IPS DF 19.7 (cell line): ENCODE measurements at places on chromosomes 4 and X.

DNA sequence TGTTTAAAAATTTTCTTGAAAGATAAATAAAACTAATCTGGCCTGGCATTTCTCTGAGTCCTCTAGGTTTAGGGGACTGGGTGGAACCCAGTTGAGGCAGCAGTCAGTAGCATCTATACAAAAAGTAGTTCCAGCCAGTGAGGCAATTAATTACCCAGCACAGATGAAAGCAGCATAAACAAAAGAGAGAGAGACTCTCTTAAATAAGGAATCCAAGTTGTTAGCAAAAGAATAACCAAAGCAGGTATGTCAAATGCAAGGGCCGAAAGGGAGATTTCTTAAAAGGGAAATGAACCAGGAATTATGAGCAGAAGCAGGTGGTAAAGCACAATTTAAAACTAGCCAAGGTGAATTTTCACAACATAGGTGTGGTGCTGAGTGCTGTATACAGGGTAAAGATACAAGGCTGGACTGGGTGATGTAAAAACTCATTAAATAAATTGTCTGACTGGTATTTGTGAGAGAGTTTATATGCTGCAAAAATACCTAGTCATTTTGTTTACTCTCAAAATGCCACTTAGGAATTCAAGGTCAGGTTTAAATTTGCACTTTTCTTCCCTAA, 94.6 kb upstream of the GALNT7 start:
- peak; percentile 83 for DNase-seq

DNA sequence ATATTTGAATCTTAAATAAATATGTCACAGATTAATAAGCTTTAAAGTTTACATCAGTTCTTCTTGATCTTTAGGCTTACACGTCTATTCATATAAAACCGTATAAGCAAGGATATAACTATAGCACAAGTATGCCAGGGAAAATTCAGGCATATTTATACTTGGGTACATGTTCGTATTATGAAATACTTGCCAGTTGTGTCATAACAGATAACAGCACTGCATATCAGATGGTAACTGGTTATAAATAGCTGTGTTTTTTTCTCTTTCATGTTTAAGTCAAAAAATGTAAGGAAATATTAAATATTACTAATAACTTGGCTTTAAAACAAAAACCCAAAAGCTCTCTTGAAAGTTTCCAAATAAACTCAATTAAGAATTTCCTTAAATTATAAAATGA, 17.5 kb downstream of the BRWD3 start:
- no peak for DNase-seq

GRCh38 chr4:78645853-78646757, 94.5 kb downstream of the ANXA3 start:
- DNase-seq, result no peak

DNA sequence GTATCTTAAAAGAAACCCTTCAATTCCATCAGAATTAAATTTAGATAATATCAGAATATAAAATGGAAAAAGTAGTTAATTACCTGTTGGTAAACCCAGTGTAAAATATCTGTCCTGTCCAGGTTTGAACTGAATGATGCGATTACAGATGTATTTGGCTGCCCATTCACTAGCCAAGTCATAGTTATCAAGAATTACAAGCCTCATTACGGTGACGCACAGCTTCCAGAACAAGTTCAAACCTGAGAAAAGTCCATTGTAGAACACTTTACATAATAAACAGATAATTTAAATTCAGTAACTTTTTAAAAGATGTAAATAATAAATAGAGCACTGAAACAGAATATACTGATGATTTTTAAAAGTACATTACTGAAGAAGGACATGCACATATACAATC, 4.4 kb downstream of the GNPDA2 start:
- DNase-seq, result no peak

DNA sequence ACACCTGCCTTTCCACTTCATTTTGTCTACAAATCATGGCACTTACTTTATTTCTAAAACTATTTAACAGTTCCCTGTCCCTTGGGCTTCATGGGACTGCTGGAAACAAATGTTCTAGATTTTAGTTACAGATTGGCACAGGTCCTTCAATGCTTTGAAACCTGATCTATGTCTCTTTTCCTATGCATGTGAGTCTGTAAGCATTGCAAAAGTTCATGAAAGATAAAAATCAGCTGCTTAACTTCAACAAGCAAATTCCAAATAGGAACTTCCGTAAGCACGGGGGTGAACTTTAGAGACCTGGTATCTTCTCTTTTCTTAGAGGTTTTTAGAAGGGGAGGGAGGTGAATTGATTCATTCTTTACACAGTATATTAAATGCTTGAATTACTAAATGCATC, 9.5 kb downstream of the LGI2 start:
- no peak for DNase-seq

- DNase-seq, result no peak
These were observed 118.3 kb downstream of the TMA16 start for GRCh38 chr4:163612762-163613161.

DNA sequence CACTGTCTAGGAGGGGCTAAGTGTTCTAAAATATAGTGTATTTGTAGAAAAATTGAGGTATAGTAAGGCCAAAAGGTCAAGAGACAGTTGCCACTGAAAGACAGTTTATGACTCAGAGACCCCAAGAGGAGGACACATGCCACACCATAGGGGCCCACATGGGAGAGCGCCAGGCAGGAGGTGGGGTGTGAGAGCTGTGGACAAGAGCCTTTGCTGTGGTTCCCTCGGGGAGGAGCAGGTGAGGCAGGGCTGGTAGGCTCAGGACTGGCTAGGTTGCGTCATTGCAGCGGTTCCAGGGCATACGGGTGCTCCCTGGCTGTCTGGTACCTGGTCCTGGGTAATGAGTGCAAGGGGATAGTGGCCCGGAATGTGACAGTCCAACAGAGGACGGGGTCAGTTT, 37.6 kb downstream of the CCNQ start:
- no peak for DNase-seq

DNA sequence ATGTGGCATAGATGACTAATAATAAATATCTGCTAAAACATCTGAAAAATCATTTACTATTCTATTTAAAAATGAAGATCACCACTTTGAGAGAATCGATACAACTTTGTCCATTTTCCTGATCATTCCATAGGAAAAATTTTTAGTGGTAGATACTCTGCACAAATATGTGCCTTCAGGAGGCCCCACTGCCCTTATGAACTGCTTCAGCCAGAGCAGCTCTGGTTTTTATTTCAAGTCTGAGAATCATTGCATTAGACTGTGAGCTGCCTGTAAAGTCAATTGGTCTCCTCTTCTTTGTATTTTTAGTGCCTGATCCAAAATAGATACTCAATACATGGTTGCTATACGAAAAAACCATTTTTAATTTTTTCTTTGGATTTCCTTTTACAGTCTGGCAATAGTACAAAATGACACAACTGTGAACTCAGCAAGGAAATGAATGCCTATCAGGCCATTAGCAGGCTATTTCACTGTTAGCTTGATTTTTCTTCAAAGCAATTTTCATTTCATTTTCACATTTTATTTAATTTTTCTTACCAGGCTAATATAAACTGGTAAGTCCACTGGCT, 69.1 kb downstream of the SHISA3 start:
- DNase-seq, result no peak

GRCh38 chr4:99468889-99469288, 33.7 kb upstream of the ADH7 start:
- no peak for DNase-seq

GRCh38 chrX:73916931-73917667, 354.1 kb downstream of the CHIC1 start:
- peak; percentile 38 for DNase-seq
